ENCODE measurements at places on chromosomes 3 and 15. TPM values are rescaled to one million over a fixed set of nuclear protein-coding genes. Genes with fewer than 3 reads are reported as not detected.

CYP8B1 gene
- not detected for polyA plus RNA-seq

DNA sequence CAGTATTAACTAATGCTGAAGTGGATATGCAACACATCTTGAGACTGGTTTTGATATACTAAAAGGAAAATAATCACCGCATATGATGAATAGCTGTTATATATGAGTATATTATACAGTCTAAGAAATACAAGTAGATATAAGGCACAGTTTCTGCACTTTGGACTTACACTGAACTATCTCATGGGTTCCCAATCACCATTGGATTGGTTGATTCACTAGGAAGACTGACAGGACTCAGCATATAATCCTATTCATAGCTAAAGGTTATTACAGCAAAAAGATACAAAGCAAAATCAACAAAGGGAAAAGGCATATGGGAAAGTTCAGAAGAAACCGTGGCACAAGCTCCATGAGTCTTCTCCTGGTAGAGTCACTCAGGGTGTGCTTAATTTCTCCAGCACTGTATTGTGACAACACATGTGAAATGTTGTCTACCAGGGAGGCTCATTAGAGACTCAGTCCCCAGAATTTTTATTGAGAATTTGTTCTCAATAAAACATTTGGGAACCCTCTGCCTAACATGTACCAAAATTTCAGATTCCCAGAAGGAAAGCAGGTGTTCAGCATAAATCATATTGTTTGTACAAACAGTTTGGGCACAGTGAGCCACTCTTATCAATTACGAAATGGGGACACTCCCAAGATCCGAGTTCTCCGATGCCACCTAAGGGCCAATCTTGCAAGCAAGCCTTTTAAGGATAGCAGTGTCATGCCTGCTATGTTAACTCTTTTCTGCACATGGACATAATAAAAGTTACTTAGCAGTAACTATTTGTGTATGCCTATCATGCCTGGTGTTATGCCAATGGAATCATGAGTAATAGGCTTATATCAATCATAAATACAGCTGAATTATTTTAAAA lies 26.8 kb downstream of the CMC1 start:
- DNase-seq: no peak

DNA sequence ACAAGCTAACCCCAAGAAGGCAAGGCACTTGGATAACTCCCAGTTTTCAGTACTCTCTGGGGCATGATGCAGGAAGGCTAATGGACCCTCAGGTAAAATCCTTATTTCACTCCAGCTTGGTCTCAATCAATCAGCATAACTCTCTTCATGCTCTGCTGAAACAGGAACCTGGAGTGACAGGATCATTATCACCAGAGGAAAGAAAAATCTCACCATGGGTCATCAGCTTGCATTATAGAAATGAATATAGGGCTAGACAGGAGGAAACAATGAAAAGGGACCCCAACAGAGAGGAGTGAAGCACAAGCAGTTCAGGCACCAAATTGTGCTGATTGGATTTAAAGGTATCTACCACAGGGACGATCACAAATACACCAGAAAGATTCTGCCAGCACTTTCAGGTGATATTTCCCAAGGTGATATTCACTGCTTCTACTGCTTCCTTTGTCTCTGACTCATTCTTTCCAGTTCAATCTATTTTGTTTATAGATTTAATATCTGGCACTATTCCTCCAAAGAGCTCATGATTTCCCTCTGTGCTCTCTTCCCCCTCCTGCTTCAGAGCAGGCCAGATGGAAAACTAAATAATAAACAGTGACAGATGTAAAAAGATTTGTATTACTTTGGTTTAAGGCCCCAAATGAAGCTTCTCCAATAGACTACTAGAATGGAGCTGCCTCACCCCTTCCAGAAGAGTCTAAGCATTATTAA lies 22.9 kb upstream of the THUMPD3 start:
- DNase-seq: peak; percentile 66

DNA sequence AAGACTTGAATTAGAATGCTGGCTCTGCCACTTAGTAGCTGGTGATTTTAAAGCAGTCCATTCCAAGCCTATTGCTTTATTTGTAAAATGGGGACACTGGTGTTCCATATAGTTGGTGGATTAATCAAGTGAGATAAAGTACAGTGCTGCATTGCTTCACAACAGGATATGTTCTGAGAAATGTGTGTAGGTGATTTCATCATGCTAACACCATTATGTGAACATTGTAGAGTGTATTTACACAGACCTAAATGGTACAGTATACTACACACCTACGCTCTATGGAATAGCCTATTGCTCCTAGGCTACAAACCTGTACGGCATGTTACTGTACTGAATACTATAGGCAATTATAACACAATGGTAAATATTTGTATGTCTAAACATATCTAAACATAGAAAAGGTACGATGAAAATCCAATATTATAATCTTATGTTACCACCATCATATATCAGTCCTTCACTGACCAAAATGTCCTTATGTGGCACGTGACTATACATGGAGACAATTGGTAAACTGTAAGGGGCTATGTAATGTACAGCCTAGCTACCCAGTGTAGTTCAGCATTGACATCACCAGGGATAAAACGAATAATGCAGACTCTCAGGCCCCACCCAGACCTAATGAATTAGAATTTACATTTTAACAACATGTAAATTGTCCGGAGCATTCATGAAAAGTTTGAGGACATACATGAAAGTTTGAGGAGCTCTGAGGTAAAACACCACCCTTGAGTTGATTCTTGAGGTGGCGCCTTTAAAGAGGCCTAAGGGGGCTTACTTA lies 121.4 kb upstream of the BFSP2 start:
- no peak for DNase-seq

DNA sequence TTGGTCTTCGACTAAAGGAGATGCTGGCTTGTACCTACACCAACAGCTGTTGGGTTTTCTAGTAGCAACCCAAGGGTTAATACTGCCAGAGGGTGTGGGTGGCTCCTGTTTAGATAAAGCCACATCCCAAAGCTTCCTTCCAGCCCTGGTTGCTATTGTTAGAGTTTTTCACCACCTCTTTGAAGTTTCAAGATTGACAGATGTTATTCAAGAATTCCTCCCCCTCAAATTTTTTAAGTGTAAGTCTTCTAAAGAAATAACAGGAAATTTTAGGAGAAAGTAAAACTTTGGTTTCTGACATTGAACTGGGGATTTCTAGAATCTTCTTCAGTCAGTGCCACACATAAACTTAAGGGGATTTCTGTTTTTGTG lies 60.9 kb downstream of the TGFBR2 start:
- no peak for DNase-seq

DNA sequence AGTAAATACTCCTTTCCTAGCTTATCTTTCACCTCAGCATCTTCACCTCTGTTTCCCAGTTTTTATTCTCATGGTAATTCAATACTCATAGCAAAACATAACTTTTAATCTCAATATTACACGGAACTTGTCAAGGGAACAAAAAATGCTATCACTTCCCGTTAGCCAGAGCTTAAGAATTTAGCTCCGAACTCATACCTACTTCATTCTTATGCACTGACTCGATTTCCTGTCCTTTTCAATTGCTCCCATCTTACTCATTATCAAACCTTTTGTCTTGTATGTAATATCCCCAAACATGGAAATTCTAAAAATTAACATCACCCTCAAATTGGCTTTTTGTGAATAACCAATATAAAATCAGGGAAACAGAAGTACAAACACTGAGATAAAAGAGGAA lies 28.2 kb downstream of the MYEF2 start:
- DNase-seq: peak; percentile 83
